Cerebellar cortex (tissue), 1 donor: ENCODE measurements at places on chromosomes 3 and 15.
A peak's percentile ranks its signal among the peaks of the same experiment; 100 is the strongest.

DNA sequence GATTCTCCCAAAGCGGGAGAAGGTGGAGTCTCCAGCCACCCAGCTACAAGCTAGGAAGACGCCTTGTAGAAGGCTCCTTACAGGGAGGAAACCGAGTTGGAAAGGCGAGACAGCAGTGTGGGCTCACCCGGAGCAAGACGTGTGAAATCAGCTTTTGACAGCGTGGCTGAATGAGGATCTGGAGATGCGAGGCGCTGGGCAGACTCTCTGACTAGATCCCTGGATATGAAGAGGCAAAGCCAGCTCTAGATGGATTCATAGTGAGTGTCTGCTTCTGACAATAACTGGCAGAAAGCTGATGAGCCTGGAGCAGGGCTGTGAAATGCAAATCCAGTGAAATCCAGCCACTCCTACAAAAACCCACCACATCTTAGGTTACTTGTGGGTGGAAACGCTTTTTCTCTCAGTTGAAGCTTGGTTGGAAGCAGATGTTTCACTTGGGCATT is 41.0 kb downstream of the GOLGA6A start:
- DNase-seq = no peak

DNA sequence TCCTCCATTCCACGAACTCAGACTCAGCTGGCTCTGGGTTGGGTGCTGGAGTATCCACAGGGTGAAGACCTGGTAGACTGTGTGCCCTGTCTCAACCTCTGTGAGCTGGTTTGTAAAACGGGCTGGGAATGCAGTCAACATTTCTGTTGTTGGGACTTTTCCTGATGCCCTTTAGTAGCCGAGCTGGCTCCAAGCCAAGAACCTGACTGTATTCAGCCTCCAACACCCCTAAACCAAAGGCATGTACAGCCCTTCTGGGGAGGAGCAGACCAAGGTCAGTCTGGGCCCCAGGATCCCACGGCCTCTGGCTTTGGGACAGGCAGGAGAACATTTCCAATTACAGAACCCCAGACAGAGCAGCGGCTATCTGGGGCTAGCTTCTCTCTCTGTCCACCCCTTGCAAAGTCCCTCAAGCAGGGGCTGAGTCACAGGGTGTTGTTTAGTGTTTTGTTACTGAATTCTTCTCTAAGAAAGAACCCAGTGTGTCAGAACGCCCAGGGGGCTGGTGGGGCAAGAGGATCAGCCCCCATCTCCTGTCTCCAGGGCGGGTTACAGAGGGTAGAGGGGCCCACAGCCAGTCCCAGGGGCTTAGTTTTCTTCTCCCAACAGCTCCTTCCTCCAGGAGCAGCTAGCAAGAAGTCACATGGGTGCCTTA is 56.8 kb upstream of the SLC6A6 start:
- no peak for DNase-seq

DNA sequence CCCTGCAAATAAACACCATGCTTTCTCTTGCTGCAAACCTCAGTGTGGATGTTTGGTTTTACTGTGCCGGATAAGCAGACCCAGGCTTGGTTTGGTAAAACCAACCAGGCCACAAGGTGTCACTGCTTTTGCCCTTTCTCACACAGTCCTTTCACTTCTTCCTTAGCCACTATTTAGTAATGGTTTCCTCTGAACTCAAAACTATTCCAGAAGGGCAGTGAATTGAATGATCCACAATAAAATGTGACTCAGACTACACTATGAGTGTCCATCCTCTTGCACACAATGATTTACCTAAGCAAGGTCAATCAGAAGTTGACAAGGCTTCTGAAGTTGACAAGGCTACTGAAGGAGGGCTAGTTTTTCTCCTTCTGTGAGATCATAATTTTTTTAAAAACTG is 552.4 kb upstream of the CCDC54 start:
- DNase-seq = no peak

DNA sequence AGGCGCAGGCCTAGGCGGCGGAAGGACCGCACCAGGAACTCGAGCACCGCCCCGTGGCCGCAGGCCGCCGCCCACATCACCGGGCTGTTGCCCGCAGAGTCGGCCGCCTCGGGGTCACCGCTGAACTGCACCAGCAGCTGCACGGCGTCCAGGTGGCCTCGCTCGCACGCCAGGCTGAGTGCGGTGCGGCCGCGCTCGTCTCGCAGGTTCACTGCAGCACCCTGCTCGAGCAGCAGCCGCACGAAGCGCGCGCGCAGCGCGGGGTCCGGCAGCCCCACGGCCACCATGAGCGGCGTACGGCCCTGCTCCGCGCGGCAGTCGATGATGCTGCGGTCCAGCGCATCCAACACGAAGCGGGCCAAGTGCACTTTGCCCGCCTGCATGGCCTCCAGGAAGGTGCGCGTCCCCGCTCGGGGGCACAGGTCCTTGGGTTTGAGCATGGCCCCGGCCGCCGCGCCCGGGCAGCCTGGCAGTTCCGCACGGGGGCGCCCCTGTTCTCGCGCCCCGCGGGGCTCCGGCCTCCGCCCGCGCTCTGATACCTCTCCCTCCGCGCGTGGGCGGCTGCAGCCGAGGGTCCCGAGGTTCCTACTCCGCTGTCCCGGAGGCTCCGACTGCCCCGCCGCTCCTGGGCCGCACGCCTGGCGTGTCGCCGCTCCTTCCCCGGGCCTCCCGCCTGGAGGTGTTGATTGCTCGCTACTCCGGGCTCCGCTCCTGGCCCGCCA is 556 bp downstream of the ANKRD63 start:
- DNase-seq = no peak

- no peak for DNase-seq
Measured at GRCh38 chr3:23945663-23945912, 502 bp downstream of the NR1D2 start.

DNA sequence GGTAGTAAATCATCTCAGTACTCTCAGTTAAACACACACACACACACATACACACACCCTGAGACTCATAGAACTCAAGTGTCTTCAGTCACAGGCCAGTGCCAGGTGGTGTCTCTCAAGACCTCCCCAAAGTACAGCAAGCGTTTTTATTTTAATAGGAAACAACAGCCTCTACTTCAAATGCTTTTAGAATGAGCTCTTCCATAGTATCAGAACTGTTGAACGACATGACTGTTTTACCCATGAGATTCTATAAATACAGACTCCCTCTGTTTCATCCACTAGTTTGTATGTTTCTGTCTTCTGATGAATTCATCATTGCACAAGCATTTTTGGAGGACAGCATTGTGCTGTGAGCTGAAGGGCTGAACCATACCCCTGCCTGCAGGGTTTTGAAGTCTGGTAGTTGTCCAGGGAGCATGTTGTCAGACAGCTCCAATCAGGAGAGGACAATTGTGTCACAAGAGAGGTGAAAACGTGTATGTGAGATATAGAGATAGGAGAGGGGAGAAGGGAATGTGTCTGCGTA is 201.0 kb upstream of the BCL6 start:
- DNase-seq = peak; percentile 38

- peak; percentile 5 for DNase-seq
Measured at GRCh38 chr15:93213281-93213680, 124.3 kb upstream of the RGMA start.

GRCh38 chr3:25536521-25537391 is 108.7 kb downstream of the RARB start:
- no peak for DNase-seq

DNA sequence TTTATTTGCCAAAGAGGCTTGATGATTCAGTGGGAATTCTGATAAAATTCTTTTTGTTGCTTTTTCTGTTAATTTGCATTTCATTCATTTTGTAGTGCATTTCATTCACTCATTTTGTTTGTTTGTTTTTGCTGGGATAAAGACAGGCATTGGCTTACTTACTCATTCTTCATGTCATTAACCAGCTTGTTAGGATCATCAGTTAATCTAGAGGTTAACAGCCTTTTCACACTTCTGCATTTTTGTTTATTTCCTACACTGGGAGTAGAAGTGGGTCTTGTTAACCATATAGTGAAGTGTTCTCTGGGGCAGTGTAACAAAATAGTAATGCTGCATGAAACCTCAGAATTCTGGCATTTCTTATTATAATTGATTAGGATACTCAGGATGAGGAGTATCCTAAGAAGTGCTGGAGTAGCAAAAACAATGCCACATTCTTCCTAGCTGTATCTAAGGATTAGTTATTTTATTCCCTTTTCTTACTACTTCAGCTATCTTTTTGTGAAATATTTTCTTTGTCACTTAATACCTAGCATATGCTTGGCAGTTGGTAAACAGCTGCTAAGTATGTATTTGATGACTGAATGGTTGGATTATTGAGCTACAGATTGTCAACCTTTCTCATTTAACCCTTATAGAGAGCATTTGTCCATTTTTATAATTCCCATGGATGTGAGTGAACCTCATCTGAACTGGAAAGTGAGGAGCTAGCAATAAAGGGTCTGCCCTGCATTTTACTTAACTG is 135.7 kb upstream of the LRRFIP2 start:
- DNase-seq = no peak
